ENCODE measurements at places on chromosomes 16 and 17.

DNA sequence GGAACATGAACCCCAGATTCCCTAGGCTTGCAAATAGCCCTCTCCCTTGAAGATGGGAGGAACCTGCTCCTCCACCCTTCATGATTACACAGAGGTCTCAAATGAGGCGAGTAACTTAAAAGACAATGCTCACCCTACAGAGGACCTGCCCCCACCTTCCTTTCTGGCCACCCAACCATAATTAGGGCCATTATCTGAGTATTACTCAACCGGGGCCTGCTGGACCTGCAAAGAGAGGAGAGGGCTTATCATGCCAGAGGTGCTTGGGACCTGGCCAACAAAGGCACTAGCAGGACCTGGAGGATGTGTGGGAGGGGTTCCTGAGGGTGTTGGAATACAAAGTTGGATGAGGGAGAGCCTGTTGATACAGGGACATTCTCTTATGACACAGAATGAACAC, 42.4 kb downstream of the RNF157 start:
- DNase-seq = no peak

GRCh38 chr17:41777574-41778188, 8.8 kb downstream of the JUP start:
- DNase-seq = peak; percentile 78

DNA sequence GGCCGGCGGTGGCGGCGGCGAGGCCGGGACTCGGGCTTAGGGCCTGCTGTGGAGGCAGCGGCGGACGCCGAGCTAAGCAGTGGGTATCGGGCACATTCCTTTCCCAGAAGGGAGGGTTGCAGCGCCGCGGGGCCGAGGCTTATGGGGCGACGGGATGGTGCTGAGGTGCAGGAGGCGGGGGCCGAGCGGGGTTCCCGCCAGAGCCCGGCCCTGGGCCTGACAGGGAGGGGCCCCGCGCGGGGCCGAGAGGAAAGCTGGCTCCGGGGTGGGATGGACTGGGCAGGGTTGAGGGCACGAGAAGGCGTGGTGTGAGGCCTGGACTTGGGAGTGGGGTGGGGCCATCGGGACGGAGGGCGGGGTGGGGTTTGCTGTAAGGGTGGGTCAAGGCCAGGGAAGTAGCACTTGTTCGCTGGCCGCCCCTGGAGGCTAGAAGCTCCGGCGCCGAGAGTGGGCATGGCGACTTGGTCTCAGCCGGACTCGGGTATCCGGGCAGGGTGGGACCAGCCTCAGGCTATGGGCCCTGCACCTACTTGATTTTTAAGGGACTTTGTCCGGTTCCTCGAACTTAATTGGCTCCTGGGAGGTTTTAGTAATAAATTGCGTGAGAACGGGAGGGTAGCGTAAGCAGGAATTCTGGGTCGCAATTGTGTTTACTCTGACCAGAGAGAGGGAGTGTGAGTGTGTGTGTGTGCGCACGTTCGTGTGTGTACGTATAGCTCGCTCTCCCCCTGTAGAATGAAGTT, 396 bp downstream of the NFE2L1 start:
- peak; percentile 92 for DNase-seq

GRCh38 chr16:70660672-70661350, 14.5 kb downstream of the IL34 start:
- no peak for DNase-seq

GRCh38 chr17:61522088-61522487, 68.9 kb downstream of the NACA2 start:
- DNase-seq = no peak

GRCh38 chr17:64212122-64212521, 50.9 kb downstream of the TEX2 start:
- no peak for DNase-seq

- DNase-seq = no peak
Measured at GRCh38 chr17:2090804-2091534, 36.1 kb downstream of the HIC1 start.

DNA sequence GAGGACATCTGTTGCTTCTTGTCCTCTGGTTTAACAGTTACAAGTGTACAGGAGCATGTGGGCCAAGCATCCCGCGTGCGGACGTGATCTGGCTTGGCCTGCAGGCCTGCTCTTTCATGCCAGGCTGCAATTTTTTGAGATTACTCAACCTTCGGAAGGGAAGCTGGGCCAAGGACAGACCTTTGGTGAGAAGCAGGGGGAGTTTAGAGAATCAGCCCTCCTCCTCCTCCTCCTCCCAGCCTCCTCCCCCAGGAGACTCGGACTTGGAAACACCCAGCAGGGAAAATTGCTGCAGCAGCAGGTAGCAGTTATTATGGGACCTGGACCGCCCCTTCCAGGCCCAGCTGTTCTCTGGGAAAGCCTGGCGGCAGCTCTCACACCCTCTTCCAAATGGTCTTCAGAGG, 5.1 kb upstream of the KLHL36 start:
- peak; percentile 92 for DNase-seq
